Effector memory CD4-positive, alpha-beta T cell (primary cell): ENCODE measurements at places on chromosomes 7 and 10.

GRCh38 chr7:70585071-70585470 lies 546.9 kb upstream of the GALNT17 start:
- H3K27ac ChIP-seq: no peak overlapping the region
- H3K4me1 ChIP-seq: no peaks in the 10 kb centered on the region
- no peaks in the 10 kb centered on the region for H3K36me3 ChIP-seq
- no peaks in the 10 kb centered on the region for H3K27me3 ChIP-seq
- no peak for DNase-seq
- H3K4me3 ChIP-seq: no peak overlapping the region

GRCh38 chr7:109763611-109764010 lies 1193.9 kb downstream of the DNAJB9 start:
- H3K4me1 ChIP-seq: no peaks in the 10 kb centered on the region
- H3K4me3 ChIP-seq: no peak overlapping the region
- DNase-seq: no peak
- no peak overlapping the region for H3K27ac ChIP-seq
- no peaks in the 10 kb centered on the region for H3K27me3 ChIP-seq

- DNase-seq: no peak
- H3K4me3 ChIP-seq: peak overlapping the region; percentile 96
- H3K4me1 ChIP-seq: peaks cover 20% of the 10 kb centered on the region
- H3K27ac ChIP-seq: peak overlapping the region; percentile 80
- H3K27me3 ChIP-seq: no peaks in the 10 kb centered on the region
Measured at GRCh38 chr7:92832534-92833023, 3.8 kb downstream of the CDK6 start.

DNA sequence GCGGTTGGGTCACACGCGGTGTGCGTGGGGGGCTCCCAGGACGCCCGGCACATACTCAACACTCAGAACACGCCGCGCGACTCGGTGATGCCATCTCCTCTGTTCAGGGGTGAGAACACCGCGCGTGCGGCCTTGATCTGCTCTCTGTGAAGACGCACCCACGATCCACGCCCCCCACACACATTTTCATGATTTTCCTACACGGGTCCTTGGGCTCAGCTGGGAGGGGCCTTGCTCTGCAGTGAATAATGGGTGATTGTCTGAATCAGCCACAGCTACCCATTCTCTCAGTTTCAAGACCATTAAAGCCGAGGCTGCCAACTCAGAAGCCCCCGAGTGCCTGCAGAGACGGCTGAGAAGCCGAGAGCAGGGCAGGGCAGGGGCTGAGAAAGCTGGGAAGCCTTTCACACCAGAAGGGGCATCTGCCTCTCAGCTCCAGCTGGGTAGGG lies 54.3 kb upstream of the PDGFA start:
- H3K36me3 ChIP-seq: no peaks in the 10 kb centered on the region
- H3K27ac ChIP-seq: no peak overlapping the region
- no peak for DNase-seq
- H3K4me1 ChIP-seq: no peaks in the 10 kb centered on the region

GRCh38 chr10:3867454-3868270 lies 82.7 kb upstream of the KLF6 start:
- H3K36me3 ChIP-seq: no peaks in the 10 kb centered on the region
- H3K4me3 ChIP-seq: no peak overlapping the region
- DNase-seq: no peak
- peak overlapping the region; percentile 6 for H3K27ac ChIP-seq

DNA sequence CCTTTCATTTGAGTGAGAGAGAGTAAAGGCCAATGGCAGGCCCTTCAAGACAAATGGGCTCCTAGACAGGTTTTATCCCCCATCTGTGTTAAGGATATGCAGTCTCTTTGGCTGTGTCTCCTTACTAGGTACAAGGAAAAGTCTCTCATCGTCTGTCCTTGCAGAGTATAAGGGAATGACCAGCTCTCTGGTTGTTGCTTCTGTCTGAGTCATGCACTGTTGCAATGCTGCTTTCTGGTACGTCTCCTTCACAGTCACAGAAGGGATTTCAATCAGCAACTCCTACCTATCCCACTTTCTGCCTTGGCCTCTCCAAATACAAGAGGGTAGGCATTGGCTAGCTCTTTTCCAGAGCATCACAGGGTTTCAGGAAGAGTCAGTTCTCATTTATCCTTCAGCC lies 48.1 kb downstream of the CTTNBP2 start:
- DNase-seq: no peak
- H3K36me3 ChIP-seq: no peaks in the 10 kb centered on the region
- no peak overlapping the region for H3K27ac ChIP-seq
- H3K4me1 ChIP-seq: no peaks in the 10 kb centered on the region
- no peaks in the 10 kb centered on the region for H3K27me3 ChIP-seq

GRCh38 chr10:73408978-73409521 lies 4.8 kb downstream of the ANXA7 start:
- DNase-seq: no peak
- H3K4me3 ChIP-seq: no peak overlapping the region
- peaks cover 6% of the 10 kb centered on the region for H3K36me3 ChIP-seq
- H3K27me3 ChIP-seq: no peaks in the 10 kb centered on the region
- no peak overlapping the region for H3K27ac ChIP-seq

- no peaks in the 10 kb centered on the region for H3K36me3 ChIP-seq
- DNase-seq: no peak
- H3K27ac ChIP-seq: no peak overlapping the region
Measured at GRCh38 chr10:78584681-78585080, 484.1 kb upstream of the ZMIZ1 start.

DNA sequence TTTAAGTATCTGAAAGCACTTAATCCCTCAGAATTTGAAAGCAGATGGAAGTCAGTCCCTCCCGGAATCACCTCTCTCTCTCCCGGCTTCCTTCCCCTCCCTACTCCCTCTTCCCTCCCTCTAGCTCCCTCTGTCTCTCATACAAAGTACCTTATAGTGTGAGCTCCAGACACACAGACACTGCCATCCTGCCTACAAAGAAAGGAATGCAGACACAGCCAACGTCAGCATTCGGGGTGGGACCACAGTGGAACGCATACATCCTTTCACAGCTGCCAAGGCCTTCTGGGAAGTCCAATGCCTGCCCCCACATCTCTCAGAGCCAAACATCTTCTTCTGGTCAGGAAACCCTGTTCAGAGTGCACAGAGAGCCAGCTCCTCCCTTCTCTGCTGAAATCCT lies 9.3 kb downstream of the NOD1 start:
- H3K4me3 ChIP-seq: no peak overlapping the region
- DNase-seq: no peak
- H3K27ac ChIP-seq: no peak overlapping the region
- no peaks in the 10 kb centered on the region for H3K36me3 ChIP-seq
- H3K27me3 ChIP-seq: no peaks in the 10 kb centered on the region

- H3K27me3 ChIP-seq: no peaks in the 10 kb centered on the region
- no peak overlapping the region for H3K4me3 ChIP-seq
- H3K4me1 ChIP-seq: no peaks in the 10 kb centered on the region
- no peaks in the 10 kb centered on the region for H3K36me3 ChIP-seq
- DNase-seq: no peak
Measured at GRCh38 chr10:100773646-100774045, 28.3 kb downstream of the PAX2 start.

DNA sequence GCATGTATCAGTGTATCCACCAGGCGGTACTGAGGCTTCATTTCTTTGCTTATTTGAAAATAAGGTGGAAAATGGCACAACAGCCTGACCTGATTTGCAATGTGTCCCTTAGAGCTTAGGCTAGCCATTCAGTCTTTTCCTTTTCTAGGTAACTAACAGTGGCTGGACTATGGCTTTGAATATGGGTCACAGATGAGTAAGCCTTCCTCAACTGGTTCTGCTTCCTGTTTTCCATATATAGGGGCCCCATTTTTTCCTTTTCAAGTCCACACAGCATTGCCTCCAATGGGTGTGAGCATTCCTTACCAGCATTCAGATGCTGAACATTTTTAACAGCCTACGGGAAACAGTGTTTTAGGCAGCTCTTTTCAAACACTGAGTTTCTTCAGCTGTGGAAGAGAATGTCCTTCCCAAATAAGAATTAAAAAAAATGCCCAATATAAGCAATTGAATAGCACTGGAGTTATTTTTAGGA lies 3.9 kb upstream of the ITGB1 start:
- H3K4me1 ChIP-seq: peaks cover 5% of the 10 kb centered on the region
- no peaks in the 10 kb centered on the region for H3K36me3 ChIP-seq
- no peak overlapping the region for H3K4me3 ChIP-seq
- no peak overlapping the region for H3K27ac ChIP-seq
- H3K27me3 ChIP-seq: no peaks in the 10 kb centered on the region
- DNase-seq: no peak
